Muscle of leg (tissue), 16 donors: ENCODE measurements at places on chromosomes 11 and 22. TPM values are rescaled to one million over a fixed set of nuclear protein-coding genes. Genes with fewer than 3 reads are reported as not detected.

The OR56A5 gene
- not detected for polyA plus RNA-seq

The BLID gene
- polyA plus RNA-seq, result not detected

The SMTNL1 gene
- polyA plus RNA-seq, result 115 TPM

The SLC16A8 gene
- 2.4 TPM for polyA plus RNA-seq

The HTR3A gene
- polyA plus RNA-seq, result not detected

The BID gene
- 19.7 TPM for polyA plus RNA-seq
